ENCODE measurements at places on chromosomes 7 and 10. TPM values are rescaled to one million over a fixed set of nuclear protein-coding genes. Genes with fewer than 3 reads are reported as not detected.

Gene MEOX2
- not detected for total RNA-seq

Gene ALOX5
- 3.1 TPM for total RNA-seq

Gene SFXN3
- total RNA-seq = 39.0 TPM

Gene NXPH1
- not detected for total RNA-seq

Gene IFIT1B
- total RNA-seq = not detected

Gene SFXN2
- total RNA-seq = 44.0 TPM

Gene ELN
- not detected for total RNA-seq

Gene OR2A42
- total RNA-seq = not detected

Gene TAS2R3
- 0.99 TPM for total RNA-seq

- peaks cover 60% of the 10 kb centered on the region for H3K27me3 ChIP-seq
- peaks cover 5% of the 10 kb centered on the region for H3K36me3 ChIP-seq
- peak overlapping the region; percentile 54 for H3K4me3 ChIP-seq
- H3K27ac ChIP-seq = peak overlapping the region; percentile 91
- no peak for DNase-seq
- H3K4me1 ChIP-seq = peaks cover 34% of the 10 kb centered on the region
These were observed 552 bp downstream of the MKX start for GRCh38 chr10:27744802-27745731.

GRCh38 chr7:434891-435629 lies 84.6 kb downstream of the PDGFA start:
- H3K4me3 ChIP-seq = no peak overlapping the region
- no peaks in the 10 kb centered on the region for H3K27me3 ChIP-seq
- H3K27ac ChIP-seq = no peak overlapping the region
- peaks cover 7% of the 10 kb centered on the region for H3K4me1 ChIP-seq
- no peaks in the 10 kb centered on the region for H3K36me3 ChIP-seq

DNA sequence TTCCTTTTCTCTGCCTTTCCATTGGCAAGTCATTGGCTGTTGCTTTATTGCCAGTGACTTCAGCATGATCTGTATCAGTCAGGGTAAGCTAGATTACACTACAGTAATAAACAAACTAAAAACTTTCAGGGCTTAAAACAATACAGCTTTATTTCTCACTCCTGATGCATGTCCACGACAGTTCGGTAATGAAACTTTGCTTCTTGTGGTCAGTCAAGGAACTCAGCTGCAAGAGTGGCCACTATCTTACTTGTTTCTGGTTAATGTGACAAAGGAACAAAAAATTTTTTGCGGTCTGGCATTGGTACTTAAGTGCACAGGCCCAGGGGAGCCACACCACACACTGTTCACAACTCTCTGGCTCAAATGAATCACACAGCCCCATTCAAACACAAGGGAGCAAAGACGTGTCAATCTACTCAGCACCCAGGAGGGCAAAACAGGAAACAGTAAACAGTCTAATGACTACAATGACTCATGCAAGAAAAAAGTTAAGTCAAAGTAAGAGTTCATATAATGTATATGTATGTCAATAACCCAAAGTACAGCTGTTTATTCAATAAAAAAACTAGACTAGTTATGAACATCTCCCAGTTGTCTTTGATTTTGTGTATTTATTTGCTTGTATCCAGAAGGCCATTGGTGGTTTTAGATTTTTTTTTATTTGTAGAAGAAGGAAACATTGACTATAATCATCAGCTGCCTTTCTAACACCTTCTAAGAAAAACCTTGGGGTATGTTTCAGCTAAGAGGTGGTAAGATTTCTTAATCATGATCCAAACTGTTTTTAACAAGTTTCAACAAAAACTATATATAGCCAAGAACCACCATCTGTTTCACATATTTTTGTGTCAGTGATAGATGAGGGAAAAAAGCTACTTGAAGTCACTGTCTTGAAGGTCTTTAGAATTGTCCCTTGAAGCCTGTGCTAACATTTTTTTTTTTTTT lies 134.4 kb upstream of the FAM3C start:
- peak overlapping the region; percentile 57 for H3K4me3 ChIP-seq
- no peaks in the 10 kb centered on the region for H3K27me3 ChIP-seq
- DNase-seq = peak; percentile 72
- peaks cover 47% of the 10 kb centered on the region for H3K4me1 ChIP-seq

GRCh38 chr10:79418274-79418673 lies 27.1 kb downstream of the ZCCHC24 start:
- no peaks in the 10 kb centered on the region for H3K4me1 ChIP-seq
- no peaks in the 10 kb centered on the region for H3K27me3 ChIP-seq
- DNase-seq = no peak
- no peak overlapping the region for H3K27ac ChIP-seq
- no peaks in the 10 kb centered on the region for H3K36me3 ChIP-seq

GRCh38 chr10:131041441-131041840 lies 270.1 kb downstream of the TCERG1L start:
- H3K36me3 ChIP-seq = no peaks in the 10 kb centered on the region
- no peak overlapping the region for H3K4me3 ChIP-seq

- H3K27ac ChIP-seq = no peak overlapping the region
- H3K4me3 ChIP-seq = no peak overlapping the region
- H3K36me3 ChIP-seq = no peaks in the 10 kb centered on the region
- peaks cover 16% of the 10 kb centered on the region for H3K4me1 ChIP-seq
These were observed 32.1 kb upstream of the NMT2 start for GRCh38 chr10:15200626-15201025.

- H3K36me3 ChIP-seq = no peaks in the 10 kb centered on the region
- H3K4me3 ChIP-seq = no peak overlapping the region
- peaks cover 7% of the 10 kb centered on the region for H3K27me3 ChIP-seq
- no peak overlapping the region for H3K27ac ChIP-seq
These were observed 47.7 kb downstream of the PNLIPRP2 start for GRCh38 chr10:116668446-116668845.

DNA sequence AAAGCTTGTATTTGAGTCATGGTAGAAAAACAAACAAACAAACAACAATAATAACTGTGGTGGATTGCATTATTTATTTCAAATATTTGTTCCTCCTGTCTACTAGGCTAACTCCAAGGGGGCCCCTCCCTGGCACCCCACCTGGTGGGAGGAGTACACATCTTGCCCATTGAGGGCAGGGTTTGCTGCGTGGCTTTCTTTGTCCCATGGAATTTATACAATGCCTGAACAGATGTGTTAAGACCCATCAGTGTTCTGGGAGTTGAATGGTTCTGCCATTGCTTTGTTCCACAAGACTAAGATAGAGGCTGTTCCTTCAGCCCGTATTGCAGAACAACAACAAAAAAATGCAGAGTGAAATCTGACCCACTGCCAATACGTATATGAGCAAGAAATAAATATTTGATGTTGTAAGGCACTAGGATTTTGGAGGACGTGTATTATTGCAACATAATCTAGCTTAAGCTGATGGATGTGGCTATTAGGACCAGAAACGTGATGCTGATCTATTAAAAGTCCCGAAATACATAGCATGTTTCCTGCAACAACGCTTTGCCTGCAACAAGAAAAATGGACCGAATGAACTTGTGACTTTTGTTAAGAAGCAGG lies 119.1 kb upstream of the JCAD start:
- H3K27me3 ChIP-seq = peaks cover 12% of the 10 kb centered on the region
- H3K36me3 ChIP-seq = no peaks in the 10 kb centered on the region
- H3K4me1 ChIP-seq = no peaks in the 10 kb centered on the region
- H3K27ac ChIP-seq = no peak overlapping the region

GRCh38 chr10:62264702-62265436 lies 3.8 kb downstream of the RTKN2 start:
- peaks cover 28% of the 10 kb centered on the region for H3K4me1 ChIP-seq
- peaks cover 1% of the 10 kb centered on the region for H3K36me3 ChIP-seq
- DNase-seq = no peak

DNA sequence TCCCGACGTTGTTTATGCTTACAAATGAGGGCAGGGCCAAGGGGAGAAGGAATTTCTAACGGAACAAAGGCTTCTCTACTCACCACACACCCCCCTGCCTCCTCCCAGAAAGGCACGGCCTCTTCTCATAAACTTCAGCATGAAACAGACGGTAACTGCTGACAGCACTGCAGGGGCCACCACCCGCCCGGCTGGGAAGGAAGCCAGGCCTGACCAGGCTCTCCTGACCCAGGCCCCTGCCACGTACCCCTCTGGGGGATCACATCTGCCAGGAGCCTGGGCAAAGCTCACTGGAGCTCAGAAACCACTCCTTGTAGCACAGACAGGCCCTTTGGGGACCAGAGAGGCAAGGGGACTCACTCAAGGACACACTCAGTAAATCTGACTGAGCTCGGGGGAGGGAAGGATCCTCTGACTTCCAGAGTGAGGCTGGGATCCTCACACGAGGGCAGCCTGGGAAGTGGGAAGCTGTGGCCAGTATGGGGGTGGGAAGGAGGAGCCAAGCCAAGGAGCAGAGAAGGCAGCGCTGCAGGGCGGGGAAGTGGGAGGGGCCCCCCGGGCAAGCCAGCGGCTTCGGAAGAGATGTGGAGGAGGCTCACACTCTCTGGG lies 46.1 kb downstream of the ZCCHC24 start:
- H3K27ac ChIP-seq = no peak overlapping the region
- H3K4me3 ChIP-seq = no peak overlapping the region
- H3K4me1 ChIP-seq = no peaks in the 10 kb centered on the region
- DNase-seq = no peak

DNA sequence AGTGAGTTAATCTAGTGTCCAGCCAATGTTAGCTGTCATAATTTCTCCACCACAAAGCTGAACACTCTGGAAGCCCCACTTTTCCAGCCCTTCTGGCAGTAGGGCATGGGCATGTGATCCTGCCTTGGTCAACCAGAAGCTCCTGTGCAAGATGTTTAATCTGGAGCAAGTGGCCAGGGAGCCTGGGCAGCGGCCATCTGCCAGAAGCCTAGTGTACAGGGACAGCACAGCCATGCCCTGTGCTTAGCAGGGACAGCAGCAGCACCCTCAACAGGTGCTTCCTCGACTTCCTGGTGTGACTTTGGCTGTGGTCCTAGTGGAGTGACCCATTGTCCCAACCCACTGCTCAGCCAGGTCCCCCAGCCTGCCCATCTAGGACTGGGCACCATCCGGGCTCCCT lies 10.3 kb downstream of the RBP3 start:
- H3K4me3 ChIP-seq = no peak overlapping the region
- H3K27me3 ChIP-seq = no peaks in the 10 kb centered on the region
- DNase-seq = no peak
- H3K27ac ChIP-seq = no peak overlapping the region
- H3K4me1 ChIP-seq = no peaks in the 10 kb centered on the region
- H3K36me3 ChIP-seq = no peaks in the 10 kb centered on the region

- no peak for DNase-seq
- no peaks in the 10 kb centered on the region for H3K4me1 ChIP-seq
- H3K36me3 ChIP-seq = no peaks in the 10 kb centered on the region
- H3K27ac ChIP-seq = no peak overlapping the region
These were observed 133.0 kb upstream of the AUTS2 start for GRCh38 chr7:69465262-69465661.

DNA sequence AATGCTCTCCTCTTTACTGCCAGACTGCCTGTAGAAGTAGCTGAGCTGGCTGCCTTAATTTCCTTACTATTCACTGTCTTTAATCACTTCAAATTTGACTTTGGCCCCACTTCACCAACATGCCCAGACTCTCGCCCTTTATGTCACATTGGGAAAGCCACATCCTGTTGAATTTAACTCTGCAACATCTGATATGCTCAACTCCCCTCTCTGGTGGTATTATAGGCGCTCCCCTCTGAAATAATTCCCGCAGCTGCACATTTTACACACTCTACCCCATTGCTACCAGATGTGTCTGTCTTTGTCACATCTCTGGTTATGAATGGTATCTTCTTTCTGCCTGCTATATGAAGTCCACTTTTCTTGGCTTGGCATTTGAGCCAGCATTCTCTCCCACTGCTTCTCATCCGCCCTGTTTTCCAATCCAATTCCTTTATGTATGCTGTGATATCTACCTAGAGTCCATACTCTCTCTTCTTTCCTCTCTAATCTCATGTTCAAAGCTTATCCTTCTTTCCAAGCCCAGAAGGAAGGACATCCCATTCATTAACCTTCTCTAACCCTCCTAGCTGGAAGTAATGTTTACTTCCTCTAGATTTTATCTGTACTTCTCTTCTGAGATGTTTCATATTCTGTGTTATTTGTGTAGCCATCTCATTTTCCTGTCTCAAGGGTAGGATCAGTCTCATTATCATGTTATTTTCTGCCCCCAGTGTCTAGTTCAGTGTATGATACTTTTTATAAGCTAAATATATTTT lies 134.5 kb downstream of the ST7 start:
- DNase-seq = no peak
- peaks cover 15% of the 10 kb centered on the region for H3K27me3 ChIP-seq
- no peak overlapping the region for H3K27ac ChIP-seq
- peaks cover 15% of the 10 kb centered on the region for H3K4me1 ChIP-seq
- no peak overlapping the region for H3K4me3 ChIP-seq

- no peaks in the 10 kb centered on the region for H3K27me3 ChIP-seq
- H3K4me3 ChIP-seq = peak overlapping the region; percentile 92
- peaks cover 11% of the 10 kb centered on the region for H3K36me3 ChIP-seq
- DNase-seq = peak; percentile 12
These were observed 832 bp downstream of the XRCC2 start for GRCh38 chr7:152674860-152675758.

DNA sequence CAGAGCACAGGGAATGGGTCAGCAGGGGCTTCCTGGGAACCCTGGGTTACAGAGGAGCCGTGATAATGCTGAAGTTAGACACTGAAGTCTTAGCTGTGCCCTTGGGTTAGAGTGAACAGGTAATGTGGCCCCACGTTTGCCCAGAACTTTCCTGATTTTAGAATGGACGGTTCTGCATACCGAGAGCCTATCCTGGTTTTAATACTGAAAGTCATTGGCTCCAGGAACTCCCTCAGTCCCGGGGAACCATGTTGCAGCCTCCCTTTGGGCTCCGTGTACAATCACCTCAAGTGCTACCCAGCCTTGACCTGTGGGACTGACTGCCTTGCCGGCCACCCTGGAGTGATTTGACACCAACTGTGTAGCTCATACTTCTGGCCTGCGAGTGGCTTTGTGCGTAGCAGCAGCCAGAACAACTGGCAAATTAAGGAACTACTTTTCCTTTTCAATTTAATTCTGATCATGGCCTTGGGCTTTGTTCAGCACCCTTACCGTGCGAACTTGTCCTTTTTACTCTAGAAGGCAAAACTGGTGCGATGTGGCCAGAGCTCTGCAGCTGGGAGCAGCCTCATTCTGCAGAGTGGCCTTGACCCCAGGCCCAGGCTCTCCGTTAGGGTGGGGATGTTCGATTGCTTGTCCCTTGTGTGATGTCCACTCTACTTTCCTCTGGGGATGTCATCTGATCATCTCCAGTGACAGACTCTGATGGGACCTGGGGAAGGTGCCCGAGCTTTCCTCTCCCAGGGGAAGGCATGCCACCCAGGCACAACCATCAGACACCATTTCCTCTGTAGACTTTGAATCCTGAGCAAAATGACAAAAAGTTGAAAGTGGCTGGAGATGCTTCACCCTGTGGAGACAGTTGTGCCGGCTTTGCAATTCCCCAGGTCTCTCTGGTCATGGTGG lies 265.9 kb downstream of the GLRX3 start:
- no peak overlapping the region for H3K27ac ChIP-seq
- no peak overlapping the region for H3K4me3 ChIP-seq
- no peaks in the 10 kb centered on the region for H3K4me1 ChIP-seq
- no peak for DNase-seq
- H3K27me3 ChIP-seq = no peaks in the 10 kb centered on the region

- peaks cover 2% of the 10 kb centered on the region for H3K27me3 ChIP-seq
- H3K36me3 ChIP-seq = no peaks in the 10 kb centered on the region
- DNase-seq = no peak
- no peaks in the 10 kb centered on the region for H3K4me1 ChIP-seq
- H3K4me3 ChIP-seq = no peak overlapping the region
- H3K27ac ChIP-seq = no peak overlapping the region
These were observed 63.6 kb downstream of the ZRANB1 start for GRCh38 chr10:125005312-125006187.

GRCh38 chr7:135769005-135769802 lies 20.6 kb upstream of the FAM180A start:
- H3K27ac ChIP-seq = no peak overlapping the region
- peaks cover 6% of the 10 kb centered on the region for H3K27me3 ChIP-seq
- no peak overlapping the region for H3K4me3 ChIP-seq
